Hepatocyte (in vitro differentiated cells): ENCODE measurements at places on chromosomes 7 and 10. TPM values are rescaled to one million over a fixed set of nuclear protein-coding genes. Genes with fewer than 3 reads are reported as not detected.

GSTK1 gene
- 224 and 233 TPM in 2 replicates for total RNA-seq

DNA sequence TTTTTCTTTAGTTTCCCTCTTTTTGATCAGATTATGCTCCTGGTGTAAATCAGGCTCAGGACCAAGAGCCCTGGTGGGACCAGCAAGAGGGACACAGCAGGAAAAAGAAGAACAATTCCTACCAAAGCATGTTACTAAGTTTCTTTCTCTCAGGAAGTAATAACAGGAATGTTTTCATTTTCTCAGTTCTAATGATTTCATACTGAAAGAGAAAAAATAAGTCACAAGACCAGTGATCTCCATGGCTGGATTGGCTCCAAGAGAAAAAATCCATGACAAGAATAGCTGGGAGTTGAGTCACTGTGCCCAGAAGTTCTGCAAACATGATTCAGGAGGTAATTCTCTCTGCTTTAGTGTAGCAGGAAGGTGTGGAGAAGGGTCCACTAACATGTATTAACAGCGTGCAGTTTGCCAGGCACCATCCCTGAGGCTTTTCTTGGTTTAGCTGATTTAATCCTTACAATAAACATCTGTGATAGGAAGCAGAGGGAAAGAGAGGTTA lies 23.8 kb upstream of the IFIT2 start:
- peak overlapping the region; percentile 96 for H3K27ac ChIP-seq
- no peak overlapping the region for H3K4me3 ChIP-seq
- H3K4me1 ChIP-seq, result peaks cover 18% of the 10 kb centered on the region
- no peaks in the 10 kb centered on the region for H3K36me3 ChIP-seq
- no peaks in the 10 kb centered on the region for H3K27me3 ChIP-seq
- peak; percentile 87 for DNase-seq

TRAPPC14 gene
- total RNA-seq, result 7.7 and 14.7 TPM in 2 replicates

RP9 gene
- total RNA-seq, result 7.9 and 12.5 TPM in 2 replicates

ZNF425 gene
- total RNA-seq, result 2.7 and 3.9 TPM in 2 replicates
